ENCODE measurements at places on chromosomes 1 and 21.

- peak; percentile 65 for DNase-seq
Observed at GRCh38 chr1:202063093-202063492, 52.7 kb downstream of the ELF3 start.

GRCh38 chr1:182084487-182085316, 23.2 kb upstream of the ZNF648 start:
- peak; percentile 89 for DNase-seq

GRCh38 chr1:20640183-20640597, 6.9 kb downstream of the PINK1 start:
- peak; percentile 71 for DNase-seq

DNA sequence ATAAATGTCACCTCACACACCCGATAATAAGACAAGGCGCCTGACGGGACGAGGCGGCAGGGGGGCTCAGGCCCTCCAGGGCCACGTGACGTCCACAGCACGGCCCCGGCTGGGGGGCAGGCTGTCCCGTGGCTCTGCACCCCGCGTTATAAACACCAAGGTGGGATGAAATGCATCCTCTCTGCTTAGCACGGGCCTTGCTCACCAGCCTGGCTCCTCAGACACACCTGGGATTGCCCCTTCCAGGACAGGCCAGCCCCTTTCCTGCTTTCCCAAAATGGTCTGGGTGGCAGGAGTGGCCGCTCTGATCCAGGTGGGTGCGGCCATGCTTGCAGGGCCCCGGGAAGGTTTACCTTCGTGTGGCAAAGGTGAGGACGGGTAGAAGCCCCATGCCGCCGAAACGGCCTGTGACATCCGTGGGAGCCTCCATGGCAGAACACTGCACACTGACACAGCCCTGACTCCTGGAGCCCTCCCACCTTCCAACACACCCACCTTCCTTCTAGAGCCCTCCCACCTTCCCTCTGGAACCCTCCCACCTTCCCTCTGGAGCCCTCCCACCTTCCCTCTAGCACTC, 35.9 kb downstream of the SLC19A1 start:
- DNase-seq: no peak

DNA sequence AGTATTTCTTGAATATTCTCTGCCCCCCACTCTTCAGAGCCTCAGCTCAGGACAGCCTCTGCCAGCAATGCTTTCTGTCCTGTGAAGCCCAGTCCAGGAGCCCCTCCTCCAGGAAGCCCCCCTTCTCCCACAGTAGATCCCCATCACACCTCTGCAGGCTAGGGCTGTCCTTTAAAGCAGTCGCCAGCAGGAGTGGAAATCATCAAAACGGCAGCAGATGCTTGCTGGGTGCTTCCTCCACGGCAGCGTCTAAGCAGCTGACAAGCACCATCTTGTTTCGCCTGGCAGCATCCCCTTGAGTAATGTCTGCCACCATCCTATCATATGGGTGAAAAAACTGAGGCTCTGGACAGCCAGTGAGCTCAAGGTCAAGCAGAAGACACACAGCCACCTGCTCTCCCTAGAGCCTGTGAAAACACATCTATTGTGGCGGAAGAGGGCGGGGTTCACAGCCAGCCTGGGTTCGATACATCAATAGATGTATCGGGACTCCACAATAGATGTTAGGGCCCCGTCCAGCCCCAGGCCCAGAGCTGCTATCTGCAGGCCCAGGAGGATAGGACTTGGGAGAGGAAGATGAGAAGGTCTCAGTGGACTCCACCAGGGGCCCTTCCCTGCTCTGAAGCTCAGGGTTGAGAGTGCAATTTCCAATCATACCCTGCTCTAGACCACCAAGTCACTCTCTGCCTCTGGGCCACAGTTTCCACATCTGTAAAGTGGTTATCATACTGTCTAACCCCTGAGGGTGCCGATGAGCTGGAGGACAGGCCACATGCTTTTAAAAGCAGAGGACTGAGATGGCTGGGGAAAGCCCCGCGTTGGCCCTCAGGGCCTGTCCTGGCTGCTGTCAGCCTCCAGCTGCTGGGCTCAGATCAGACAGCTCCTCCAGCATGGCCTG, 17.5 kb downstream of the RUNX3 start:
- DNase-seq: no peak

GRCh38 chr1:117605164-117605773, 579 bp upstream of the TENT5C start:
- peak; percentile 66 for DNase-seq

GRCh38 chr1:230922620-230923019, 54.3 kb upstream of the C1orf198 start:
- DNase-seq: peak; percentile 9

All from DMS53 (cell line).